Psoas muscle (tissue), 8 donors: ENCODE measurements at places on chromosomes 6 and 20. TPM values are rescaled to one million over a fixed set of nuclear protein-coding genes. Genes with fewer than 3 reads are reported as not detected.
A peak's percentile ranks its signal among the peaks of the same experiment; 100 is the strongest.

DNA sequence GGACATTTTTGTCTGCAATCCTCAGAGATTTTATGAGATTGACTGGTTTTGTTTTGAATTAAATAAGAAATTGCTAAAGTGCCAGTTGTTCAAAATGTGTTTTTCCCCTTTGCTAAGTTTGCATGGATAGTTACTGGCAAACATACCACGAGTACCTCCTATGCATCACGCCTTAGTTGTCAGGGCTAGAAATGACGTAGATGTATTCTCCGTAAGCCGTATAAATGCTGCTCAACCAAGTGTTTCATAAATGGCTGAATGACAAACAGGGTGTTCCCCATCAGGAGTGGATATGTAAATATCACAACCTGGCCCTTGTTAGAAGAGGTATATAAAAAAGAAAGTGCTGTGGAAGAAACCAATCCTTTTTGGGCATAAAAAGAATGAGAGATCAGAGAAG is 341.1 kb upstream of the ZFP64 start:
- no peak overlapping the region for H3K27ac ChIP-seq
- H3K27me3 ChIP-seq: no peaks in the 10 kb centered on the region
- H3K4me3 ChIP-seq: no peak overlapping the region
- no peaks in the 10 kb centered on the region for H3K4me1 ChIP-seq
- no peaks in the 10 kb centered on the region for H3K36me3 ChIP-seq

DNA sequence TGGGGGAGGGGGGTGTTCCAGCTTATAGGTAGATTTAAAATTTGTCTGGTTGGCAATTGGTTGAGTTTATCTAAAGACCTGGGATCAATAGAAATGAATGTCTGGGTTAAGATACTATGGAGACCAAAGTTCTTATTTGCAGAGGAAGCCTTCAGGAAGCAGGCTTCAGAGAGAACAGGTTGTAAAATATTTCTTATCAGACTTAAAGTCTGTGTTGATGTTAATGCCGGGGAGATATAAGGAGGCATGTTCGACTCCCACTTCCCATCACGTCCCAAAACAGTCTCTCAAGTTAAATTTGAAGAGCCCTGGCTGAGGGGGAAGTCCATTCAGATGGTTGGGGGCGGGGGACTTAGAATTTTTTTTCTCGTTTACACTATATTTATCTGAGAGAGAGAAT is 12.3 kb upstream of the BLCAP start:
- no peak overlapping the region for H3K27ac ChIP-seq
- no peak for DNase-seq
- no peak overlapping the region for H3K4me3 ChIP-seq
- no peaks in the 10 kb centered on the region for H3K36me3 ChIP-seq
- no peaks in the 10 kb centered on the region for H3K27me3 ChIP-seq

- H3K36me3 ChIP-seq: no peaks in the 10 kb centered on the region
- no peak for DNase-seq
- no peak overlapping the region for H3K4me3 ChIP-seq
- H3K4me1 ChIP-seq: no peaks in the 10 kb centered on the region
Measured at GRCh38 chr6:71029555-71029954, 72.7 kb upstream of the B3GAT2 start.

DNA sequence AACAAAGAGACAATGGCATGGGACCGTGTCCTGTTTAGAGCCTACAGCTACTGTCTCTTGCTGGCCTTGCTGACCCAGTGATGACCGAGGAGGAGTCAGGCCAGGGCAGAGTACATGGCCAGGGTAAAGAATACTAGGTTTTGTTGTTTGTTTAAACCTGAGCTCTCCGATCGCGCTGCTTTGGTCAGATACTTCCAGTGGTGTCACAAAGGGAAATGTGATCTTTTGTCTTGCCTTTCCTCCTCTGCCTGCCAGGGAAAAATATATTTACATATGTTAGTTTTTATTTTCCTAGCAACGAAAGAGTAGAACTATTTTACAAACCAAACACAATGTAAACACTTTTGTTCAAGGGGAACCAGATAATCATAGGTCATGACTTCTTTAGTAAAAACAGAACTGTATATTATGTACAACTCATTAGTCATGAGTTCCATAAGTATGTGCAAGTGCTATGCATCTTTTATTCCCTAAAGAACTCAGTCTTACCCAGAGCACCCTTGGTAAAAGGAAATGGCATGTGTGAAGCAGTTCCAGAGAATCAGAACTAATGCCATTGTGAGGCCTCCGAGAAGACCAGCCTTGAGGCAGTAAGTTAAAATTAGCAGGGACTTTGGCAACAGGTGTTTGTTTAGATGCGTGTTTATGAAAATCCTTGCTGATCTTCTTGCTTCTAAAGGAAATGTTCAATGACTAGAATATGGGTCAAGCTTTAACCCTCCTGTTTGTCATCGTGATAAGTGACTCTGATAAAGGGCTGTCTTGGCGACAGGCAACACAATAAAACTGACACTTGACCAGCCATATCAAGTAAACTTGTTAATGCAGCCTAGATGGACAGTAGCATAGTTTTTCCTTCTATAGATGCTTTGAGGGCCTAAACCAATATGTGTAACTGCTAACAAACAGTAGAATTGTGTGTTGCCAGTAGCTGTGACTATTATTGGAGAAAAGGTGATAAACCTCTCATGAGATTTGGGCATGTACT is 204.6 kb downstream of the NKAIN2 start:
- peak overlapping the region; percentile 66 for H3K27ac ChIP-seq
- peaks cover 23% of the 10 kb centered on the region for H3K4me1 ChIP-seq
- peak overlapping the region; percentile 34 for H3K4me3 ChIP-seq
- H3K27me3 ChIP-seq: no peaks in the 10 kb centered on the region
- DNase-seq: no peak
- no peaks in the 10 kb centered on the region for H3K36me3 ChIP-seq

DNA sequence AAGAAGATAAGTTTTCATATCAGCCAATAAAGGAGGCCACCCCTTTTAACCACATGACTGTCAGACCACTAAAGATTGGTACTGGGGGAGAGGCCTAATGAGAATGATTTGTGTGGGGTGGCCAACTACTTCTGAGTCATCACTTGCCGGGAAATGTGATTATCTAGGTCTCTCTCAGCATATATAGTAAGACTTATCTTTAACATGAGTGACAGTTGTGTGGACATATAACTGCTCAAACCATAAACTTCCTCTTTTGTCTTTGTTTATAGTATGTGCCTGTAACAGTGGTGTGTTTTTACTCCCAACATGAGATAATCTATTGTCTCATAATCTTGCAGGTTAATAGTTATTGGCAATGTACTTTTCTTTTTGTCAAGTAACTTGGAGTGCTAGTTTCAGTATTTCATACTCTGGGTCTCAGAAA is 312.4 kb downstream of the CDKAL1 start:
- no peak overlapping the region for H3K4me3 ChIP-seq
- H3K27me3 ChIP-seq: no peaks in the 10 kb centered on the region
- H3K27ac ChIP-seq: no peak overlapping the region
- H3K36me3 ChIP-seq: no peaks in the 10 kb centered on the region
- DNase-seq: no peak

DNA sequence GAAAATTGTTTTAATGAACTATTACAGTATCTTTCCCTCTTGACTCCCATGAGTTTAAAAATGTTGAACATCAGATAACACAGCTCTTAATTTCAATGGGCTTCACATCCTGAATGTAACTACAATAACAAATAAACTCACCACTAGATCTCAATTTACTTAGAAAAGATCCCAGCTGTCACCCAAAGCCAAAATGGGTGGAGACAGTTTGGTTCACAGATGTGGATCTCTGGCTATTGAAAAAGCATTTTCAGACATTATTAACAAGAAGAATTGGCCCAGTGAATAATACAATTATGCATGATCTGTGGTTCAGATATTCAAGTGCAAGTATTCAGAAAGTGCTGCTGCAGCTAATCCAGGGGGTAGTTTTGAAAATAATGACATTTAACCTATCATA is 184.7 kb upstream of the RALGAPA2 start:
- DNase-seq: no peak
- no peaks in the 10 kb centered on the region for H3K4me1 ChIP-seq
- no peak overlapping the region for H3K4me3 ChIP-seq
- peaks cover 3% of the 10 kb centered on the region for H3K27me3 ChIP-seq
- H3K27ac ChIP-seq: no peak overlapping the region
- H3K36me3 ChIP-seq: no peaks in the 10 kb centered on the region

- no peaks in the 10 kb centered on the region for H3K36me3 ChIP-seq
- H3K4me1 ChIP-seq: peaks cover 14% of the 10 kb centered on the region
- H3K4me3 ChIP-seq: no peak overlapping the region
- no peak for DNase-seq
- H3K27me3 ChIP-seq: no peaks in the 10 kb centered on the region
Measured at GRCh38 chr6:136740050-136740974, 52.0 kb downstream of the MAP3K5 start.

GRCh38 chr6:53493635-53494025 is 51.3 kb downstream of the GCLC start:
- H3K36me3 ChIP-seq: peaks cover 6% of the 10 kb centered on the region
- peak overlapping the region; percentile 54 for H3K27ac ChIP-seq
- peaks cover 11% of the 10 kb centered on the region for H3K4me1 ChIP-seq

DNA sequence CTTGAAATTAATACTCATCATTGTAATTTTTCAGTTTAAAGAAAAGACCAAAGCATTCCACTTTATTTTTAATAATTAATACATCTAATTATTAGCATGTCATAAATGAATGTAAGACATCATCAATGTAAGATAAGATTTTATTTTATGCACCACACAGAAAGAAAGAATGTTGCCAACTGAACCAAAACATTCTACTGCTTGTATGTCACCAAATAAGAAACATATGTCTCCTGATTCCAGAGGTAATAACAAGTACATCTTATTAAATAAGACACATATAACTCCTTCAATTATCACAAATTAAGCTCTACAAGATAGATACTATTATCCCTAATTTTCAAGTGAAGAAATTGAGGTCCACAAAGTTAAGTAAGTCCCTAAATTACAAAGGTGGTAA is 189.5 kb downstream of the GMDS start:
- no peaks in the 10 kb centered on the region for H3K36me3 ChIP-seq
- H3K4me1 ChIP-seq: no peaks in the 10 kb centered on the region
- H3K4me3 ChIP-seq: no peak overlapping the region
- no peak overlapping the region for H3K27ac ChIP-seq
- no peaks in the 10 kb centered on the region for H3K27me3 ChIP-seq

GRCh38 chr6:144607998-144608735 is 323.0 kb downstream of the UTRN start:
- no peaks in the 10 kb centered on the region for H3K27me3 ChIP-seq
- no peaks in the 10 kb centered on the region for H3K4me1 ChIP-seq
- no peak overlapping the region for H3K27ac ChIP-seq
- no peak overlapping the region for H3K4me3 ChIP-seq

- DNase-seq: no peak
- H3K27me3 ChIP-seq: no peaks in the 10 kb centered on the region
- H3K27ac ChIP-seq: no peak overlapping the region
- H3K36me3 ChIP-seq: peaks cover 28% of the 10 kb centered on the region
Measured at GRCh38 chr6:166937746-166938145, 18.6 kb downstream of the RNASET2 start.

DNA sequence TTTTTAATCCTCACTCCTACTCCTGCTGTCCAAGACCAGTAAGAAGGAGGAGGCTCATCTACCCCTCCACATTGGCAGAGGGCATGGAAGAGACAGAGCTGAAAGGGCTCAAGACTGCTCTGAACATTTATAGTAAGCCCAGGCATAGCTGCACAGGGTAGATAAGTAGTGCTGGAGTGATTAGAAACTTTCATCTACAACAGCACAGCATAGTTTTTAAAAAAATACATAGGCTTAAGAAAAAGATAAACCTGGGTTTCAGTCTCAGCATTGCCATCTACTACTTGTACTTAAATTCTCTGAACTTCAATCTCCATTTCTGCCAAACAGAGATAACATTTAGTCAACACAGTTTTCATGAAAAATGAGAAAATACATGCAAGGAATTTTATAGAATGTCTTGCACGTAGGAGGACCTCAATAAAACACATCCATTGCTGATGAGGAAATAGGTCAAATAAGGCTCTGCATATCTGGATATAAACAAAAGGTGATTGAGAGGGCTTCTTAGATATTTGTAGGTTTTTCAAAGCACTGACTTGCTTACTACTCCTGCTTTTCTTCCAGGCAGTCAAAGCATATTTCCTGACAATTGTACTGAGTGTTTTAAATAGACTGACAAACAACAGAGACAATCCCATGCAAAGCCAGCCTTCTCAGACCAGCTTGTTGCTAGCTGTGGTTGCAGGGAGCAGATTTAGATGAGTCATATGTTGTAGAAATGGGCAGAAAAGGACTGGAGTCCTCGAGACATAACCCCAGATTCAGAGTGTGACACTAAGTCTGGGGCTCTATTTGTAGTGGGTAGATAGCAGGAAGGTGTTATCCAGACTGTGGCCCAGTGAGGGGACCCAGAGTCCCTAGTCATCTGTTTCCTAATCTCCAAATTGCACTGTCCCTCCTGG is 107.4 kb upstream of the TAB2 start:
- no peaks in the 10 kb centered on the region for H3K27me3 ChIP-seq
- no peak for DNase-seq
- no peaks in the 10 kb centered on the region for H3K36me3 ChIP-seq
- H3K4me1 ChIP-seq: no peaks in the 10 kb centered on the region

GRCh38 chr20:48648482-48649051 is 179.2 kb downstream of the PREX1 start:
- H3K4me3 ChIP-seq: no peak overlapping the region
- peaks cover 6% of the 10 kb centered on the region for H3K4me1 ChIP-seq
- no peak overlapping the region for H3K27ac ChIP-seq
- DNase-seq: no peak
- no peaks in the 10 kb centered on the region for H3K27me3 ChIP-seq

DNA sequence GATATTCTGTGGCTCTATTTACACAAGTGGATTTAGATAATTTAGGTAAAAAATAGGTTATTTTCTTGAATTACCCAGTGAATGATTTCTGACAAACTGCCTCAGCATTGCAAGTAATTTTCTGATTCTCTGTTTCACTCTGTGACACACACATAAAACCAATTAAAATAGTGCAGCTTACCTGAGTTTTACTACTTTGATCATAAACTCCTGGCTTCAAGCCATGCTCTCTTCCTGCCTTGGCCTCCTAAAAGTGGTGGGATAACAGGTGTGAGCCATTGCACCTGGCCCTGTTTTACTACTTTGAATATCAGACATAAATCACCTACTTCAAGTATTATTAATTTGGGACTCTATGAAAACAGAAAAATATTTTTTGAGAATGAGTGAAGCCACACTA is 462.9 kb downstream of the ADGRB3 start:
- no peak overlapping the region for H3K4me3 ChIP-seq
- DNase-seq: no peak
- H3K36me3 ChIP-seq: no peaks in the 10 kb centered on the region
- H3K27me3 ChIP-seq: no peaks in the 10 kb centered on the region

The NEDD9 gene
- 13.7 TPM for total RNA-seq

The CDH26 gene
- total RNA-seq: 0.27 TPM

The MYH7B gene
- total RNA-seq: 32.7 TPM

The SLC2A10 gene
- total RNA-seq: 1.7 TPM

The SLC22A2 gene
- 0.49 TPM for total RNA-seq

The TMEM244 gene
- total RNA-seq: not detected

The CPXM1 gene
- total RNA-seq: 1.3 TPM

The OR2B6 gene
- not detected for total RNA-seq

The SGK2 gene
- not detected for total RNA-seq

The BCAS1 gene
- not detected for total RNA-seq

The SLC17A1 gene
- not detected for total RNA-seq

The POM121L2 gene
- total RNA-seq: not detected

The OR5V1 gene
- not detected for total RNA-seq

The SUMO4 gene
- 0.42 TPM for total RNA-seq
